ENCODE measurements at places on chromosomes 5 and 9. TPM values are rescaled to one million over a fixed set of nuclear protein-coding genes. Genes with fewer than 3 reads are reported as not detected.

The IL4 gene
- total RNA-seq, result not detected

The NEUROG1 gene
- total RNA-seq, result not detected

The GLE1 gene
- total RNA-seq, result 27.1 TPM

The GDNF gene
- total RNA-seq, result 3.7 TPM

The F2RL2 gene
- not detected for total RNA-seq

The BAAT gene
- not detected for total RNA-seq

The LHX3 gene
- not detected for total RNA-seq

The BARX1 gene
- not detected for total RNA-seq

The ANGPTL2 gene
- total RNA-seq, result 9.0 TPM

All from GM23248 (cell line).